COR-L47 (cell line): ENCODE measurements at places on chromosomes 3 and 15.

DNA sequence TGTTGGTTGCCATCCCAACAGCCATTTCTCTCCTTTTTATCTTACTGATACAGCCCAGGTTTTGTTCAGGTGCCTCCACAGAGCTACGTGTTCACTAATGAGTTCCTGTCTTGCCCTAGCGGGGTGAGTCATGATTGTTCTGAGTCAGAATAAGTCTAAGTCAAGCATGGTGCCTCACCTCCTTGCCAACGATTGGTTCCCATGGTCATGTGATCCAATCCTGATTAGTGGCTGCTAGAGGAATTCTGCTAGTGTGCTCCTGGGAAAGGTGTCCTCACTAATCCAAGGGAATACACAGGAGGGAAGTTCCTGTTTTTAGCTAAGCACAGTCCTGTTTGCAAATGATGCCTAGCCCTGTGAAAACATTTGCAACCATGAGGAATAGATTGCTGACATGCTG lies 99.8 kb downstream of the NSUN3 start:
- no peak for DNase-seq

- peak; percentile 21 for DNase-seq
Observed at GRCh38 chr15:39919748-39920509, at the start of gene GPR176. Gene GPR176, minus strand, starts transcription at chr15:39920266. Its CDS starts 240 bp downstream, at chr15:39920026.

DNA sequence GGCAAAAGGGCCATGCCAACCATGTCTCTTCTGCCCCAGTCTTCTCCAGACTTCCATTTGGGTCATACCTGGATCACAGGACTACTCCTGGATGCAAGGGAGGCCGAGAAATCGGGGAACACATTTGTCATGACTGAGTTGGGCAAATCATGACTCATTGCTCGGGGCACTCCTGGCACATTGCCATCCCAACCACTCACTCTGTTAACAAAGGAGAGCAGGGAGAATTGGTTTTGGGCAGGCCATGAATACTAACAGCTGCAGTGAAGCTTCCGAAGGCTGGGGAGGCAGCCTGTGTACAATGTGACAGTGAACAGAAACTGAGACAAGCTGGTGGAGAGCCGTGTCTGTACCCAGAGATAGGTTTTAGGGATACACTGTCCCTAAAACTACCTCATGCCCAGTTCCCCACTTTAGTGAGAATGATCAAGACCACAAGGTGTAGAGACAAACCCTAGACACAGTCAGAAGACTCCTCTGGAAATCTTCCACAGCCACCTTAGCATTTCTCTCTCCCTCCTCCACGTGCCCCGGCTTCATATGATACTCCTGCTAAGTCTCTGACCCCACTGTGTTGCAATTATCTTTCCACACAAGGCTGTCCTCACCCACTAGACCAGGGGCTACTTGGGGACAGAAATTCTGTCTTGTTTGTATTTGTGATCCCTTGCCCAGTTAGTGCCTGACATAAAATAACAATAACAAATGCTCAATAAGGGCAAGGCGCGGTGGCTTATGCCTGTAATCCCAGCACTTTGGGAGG lies 10.5 kb upstream of the BUB1B start:
- DNase-seq: peak; percentile 75

GRCh38 chr3:23747841-23748240 lies 57.9 kb upstream of the UBE2E1 start:
- DNase-seq: no peak

DNA sequence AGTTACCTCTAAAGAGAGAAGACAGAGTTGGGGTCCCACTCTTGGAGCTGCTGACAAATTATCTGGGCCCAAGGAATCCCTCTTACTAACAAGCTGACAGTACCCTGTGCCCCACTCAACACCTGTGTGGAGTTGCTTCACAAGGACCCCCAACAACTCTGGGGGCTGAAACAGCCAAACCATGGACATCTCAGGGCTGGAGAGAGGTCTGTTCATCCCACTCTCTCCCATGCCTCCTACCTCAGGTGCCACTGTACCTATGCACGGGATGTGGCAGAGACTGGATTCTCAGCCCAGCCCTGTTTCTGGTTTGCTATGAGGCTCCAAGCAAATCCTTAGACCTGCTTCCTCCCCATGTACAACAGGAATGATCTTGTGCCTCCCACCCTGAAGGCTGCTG lies 101.7 kb downstream of the ETFA start:
- DNase-seq: no peak
